Large intestine (tissue), 12 donors: ENCODE measurements at places on chromosomes 11 and 22.

- no peaks in the 10 kb centered on the region for H3K27me3 ChIP-seq
- H3K4me3 ChIP-seq: no peak overlapping the region
Measured at GRCh38 chr11:1259561-1259960, 36.7 kb downstream of the MUC5B start.

DNA sequence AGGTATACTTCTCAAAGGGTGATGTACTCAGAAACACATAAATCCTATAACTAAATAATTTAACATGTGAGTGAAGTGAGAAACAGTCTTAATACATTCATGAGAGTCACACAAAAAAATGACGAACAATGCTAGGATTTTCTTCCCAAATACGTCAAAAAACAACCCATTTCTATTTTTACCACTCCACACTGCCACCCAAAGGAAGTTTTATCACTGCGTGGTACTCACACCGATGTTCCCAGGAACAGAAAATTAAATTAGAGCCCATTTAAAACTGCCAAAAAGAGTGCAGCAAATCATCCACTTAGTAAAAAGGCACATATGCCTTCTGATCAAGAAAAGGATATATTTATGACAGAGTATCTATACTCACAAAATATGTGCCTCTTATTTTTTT, 710.9 kb upstream of the FAT3 start:
- H3K4me1 ChIP-seq: no peaks in the 10 kb centered on the region
- no peak overlapping the region for H3K27ac ChIP-seq
- no peaks in the 10 kb centered on the region for H3K27me3 ChIP-seq
- no peak for DNase-seq
- H3K36me3 ChIP-seq: no peaks in the 10 kb centered on the region

GRCh38 chr11:28346209-28346608, 238.0 kb downstream of the METTL15 start:
- H3K27me3 ChIP-seq: no peaks in the 10 kb centered on the region
- H3K27ac ChIP-seq: no peak overlapping the region
- no peak overlapping the region for H3K4me3 ChIP-seq
- DNase-seq: no peak
- H3K36me3 ChIP-seq: no peaks in the 10 kb centered on the region

- no peak overlapping the region for H3K4me3 ChIP-seq
- no peak overlapping the region for H3K27ac ChIP-seq
- no peak for DNase-seq
- peaks cover 3% of the 10 kb centered on the region for H3K27me3 ChIP-seq
Measured at GRCh38 chr22:48240148-48240934, 1477.9 kb downstream of the TBC1D22A start.

DNA sequence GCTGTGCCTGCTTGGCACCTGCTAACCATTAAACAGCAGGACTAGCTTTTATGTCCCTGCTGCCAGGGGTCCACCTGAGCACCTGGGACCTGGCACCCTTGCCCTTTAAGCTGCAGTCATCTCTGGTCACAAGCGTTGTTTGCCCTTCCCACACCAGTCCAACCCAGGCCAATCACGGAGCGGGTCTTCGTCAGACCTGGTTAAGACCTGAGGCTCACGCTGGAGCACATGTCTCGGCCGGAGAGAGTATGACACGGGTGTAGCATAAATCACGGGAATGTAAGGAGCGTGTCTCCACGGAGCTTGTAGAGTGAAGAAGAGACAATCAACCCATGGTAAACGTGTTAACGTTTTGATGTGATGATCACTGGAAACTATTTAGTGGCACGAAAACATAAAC, 847.3 kb downstream of the BRD1 start:
- no peaks in the 10 kb centered on the region for H3K36me3 ChIP-seq
- no peaks in the 10 kb centered on the region for H3K27me3 ChIP-seq
- DNase-seq: no peak
- no peak overlapping the region for H3K27ac ChIP-seq
- no peaks in the 10 kb centered on the region for H3K4me1 ChIP-seq

GRCh38 chr11:96132437-96132836, 208.5 kb upstream of the MTMR2 start:
- H3K27me3 ChIP-seq: no peaks in the 10 kb centered on the region
- H3K36me3 ChIP-seq: no peaks in the 10 kb centered on the region
- DNase-seq: no peak
- no peak overlapping the region for H3K27ac ChIP-seq
